ENCODE measurements at places on chromosomes 2 and 18.
A peak's percentile ranks its signal among the peaks of the same experiment; 100 is the strongest.

DNA sequence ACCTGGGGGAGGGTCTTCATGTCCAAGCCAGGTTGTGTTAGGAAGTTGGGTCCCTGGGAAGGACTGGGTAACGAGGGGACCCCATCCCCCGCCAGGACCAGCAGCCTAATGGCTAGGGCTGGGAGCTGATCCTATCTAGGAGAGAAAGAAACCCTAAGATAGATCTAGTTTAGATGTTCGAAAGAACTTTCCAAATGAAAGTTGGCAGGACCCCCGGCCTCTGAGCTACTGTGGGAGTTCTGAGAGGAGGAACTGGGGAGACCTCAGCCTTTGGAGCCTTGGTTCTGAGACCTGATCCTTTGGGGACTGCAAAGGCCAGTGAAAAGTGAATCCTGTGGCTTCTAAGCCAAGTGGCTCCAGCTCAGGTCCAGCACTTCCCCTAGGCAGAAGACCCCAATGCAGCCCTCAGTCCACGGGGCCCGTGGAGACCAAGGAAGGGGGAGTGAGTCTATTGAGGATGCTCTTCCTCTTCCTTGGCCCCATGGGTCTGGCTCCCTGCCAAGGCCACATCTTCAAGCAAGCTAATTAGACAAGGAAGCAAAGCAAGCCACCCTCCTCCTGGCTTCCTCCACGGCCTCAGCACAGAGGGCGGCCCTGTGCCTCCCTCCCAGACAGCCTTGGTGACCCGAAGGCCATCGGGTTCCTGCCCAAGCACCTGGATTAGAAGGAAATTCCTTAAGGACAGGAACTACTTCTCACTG is 23.5 kb downstream of the CCT7 start:
- H3K36me3 ChIP-seq, result peaks cover 9% of the 10 kb centered on the region
- no peak overlapping the region for H3K4me3 ChIP-seq
- no peak for DNase-seq

DNA sequence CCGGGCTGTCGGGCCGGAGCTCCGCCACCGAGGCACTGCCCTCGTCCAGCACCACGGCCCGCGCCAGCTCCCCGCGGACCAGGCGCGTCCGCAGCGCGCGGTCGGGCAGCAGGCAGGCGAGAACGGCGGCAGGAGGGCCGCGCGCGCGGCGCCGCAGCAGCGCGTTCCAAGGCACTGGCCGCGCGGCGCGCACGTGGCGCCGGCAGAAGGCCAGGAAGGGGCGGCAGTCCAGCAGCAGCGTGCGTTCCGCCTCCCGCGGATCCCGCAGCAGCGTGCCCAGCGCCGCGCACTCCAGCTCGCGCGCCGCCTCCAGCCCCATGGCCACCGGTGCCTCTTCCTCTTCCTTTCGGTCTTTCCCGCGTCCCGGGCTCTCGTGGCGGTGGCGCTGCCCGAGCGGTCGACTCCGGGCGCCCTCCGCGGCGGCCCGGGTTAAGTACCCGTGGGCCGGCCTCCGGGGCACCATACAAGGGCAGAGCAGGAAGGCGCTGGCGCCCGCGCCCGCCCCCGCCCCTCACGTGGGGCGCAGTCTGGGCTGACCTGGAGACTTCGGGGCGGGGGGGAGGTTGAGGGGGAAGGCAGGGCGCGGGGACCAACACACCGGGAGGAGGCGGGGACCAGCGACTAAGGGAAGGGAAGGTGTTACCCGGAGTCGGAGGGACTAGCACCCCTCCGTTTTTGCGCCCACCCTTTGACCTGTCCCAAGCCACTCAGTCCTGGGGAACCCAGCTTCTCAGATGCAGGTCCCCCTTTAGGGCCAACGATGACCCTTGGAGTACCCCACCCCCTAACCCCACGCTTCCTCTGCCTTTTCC is at the start of gene DUSP2:
Gene DUSP2 (minus strand): TSS at position 405 of the 812 bp plus-strand sequence. CDS start 86 bp downstream, at position 319.
- peak; percentile 97 for DNase-seq
- H3K36me3 ChIP-seq, result peaks cover 32% of the 10 kb centered on the region
- peaks cover 7% of the 10 kb centered on the region for H3K27me3 ChIP-seq
- peaks cover 59% of the 10 kb centered on the region for H3K4me1 ChIP-seq

DNA sequence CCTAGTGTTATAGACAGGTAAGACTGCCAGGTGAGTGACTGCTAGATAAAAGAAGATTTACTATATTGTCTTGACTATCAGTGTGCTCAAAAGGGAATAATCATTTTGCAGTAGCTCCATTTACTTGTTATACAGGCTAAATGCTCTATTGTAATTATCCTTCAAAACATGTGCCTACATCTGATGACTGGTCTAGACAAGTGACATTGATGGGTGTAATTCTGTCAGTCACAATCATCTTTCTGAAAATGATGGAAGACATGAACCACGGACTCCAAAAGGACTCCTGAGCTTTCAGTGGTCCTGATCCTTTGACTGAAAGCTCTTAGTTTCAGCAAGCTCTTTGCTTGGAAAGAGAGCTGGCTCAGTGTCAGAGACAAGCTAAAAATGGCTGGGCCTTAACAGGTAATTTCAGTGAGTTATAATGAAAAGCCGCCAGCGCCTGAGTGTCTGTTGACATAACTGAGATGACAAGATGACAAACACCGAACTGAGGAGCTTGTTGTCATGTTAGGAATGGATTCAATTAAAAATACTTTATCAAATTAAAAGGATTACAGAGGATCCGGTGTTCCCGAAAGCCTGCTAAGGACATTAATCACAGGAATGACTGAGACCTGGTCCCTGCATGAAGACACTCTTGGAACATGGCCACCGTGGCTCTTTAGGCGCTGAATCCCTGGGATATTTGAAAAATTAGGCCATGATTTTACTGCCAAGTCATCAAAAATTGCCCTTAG is 141.7 kb downstream of the CMPK2 start:
- H3K36me3 ChIP-seq, result no peaks in the 10 kb centered on the region
- no peak for DNase-seq

- DNase-seq, result no peak
- peaks cover 6% of the 10 kb centered on the region for H3K36me3 ChIP-seq
- H3K4me1 ChIP-seq, result peaks cover 35% of the 10 kb centered on the region
Observed at GRCh38 chr2:216002101-216002678, 11.2 kb downstream of the MREG start.

DNA sequence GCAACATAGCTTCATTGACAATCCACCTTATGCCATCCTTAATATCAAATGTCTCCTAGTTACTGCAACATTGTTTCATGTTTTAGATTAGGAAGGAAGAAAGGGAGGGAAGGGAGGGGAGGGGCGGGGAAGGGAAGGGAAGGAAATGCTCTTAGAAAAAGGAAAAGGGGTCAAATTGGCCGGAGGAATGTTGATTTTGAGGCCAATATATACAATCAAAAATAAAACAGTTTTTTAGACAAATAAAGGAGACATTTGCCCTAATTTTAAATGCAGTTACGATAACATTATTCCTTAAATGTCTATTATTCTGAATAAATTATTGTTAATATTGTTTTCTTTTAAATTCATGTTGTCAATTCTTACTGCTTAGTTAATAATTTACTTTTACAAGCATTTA is 33.5 kb upstream of the CALCRL start:
- H3K36me3 ChIP-seq, result no peaks in the 10 kb centered on the region
- H3K4me3 ChIP-seq, result no peak overlapping the region
- H3K4me1 ChIP-seq, result no peaks in the 10 kb centered on the region
- no peak overlapping the region for H3K27ac ChIP-seq
- DNase-seq, result no peak

DNA sequence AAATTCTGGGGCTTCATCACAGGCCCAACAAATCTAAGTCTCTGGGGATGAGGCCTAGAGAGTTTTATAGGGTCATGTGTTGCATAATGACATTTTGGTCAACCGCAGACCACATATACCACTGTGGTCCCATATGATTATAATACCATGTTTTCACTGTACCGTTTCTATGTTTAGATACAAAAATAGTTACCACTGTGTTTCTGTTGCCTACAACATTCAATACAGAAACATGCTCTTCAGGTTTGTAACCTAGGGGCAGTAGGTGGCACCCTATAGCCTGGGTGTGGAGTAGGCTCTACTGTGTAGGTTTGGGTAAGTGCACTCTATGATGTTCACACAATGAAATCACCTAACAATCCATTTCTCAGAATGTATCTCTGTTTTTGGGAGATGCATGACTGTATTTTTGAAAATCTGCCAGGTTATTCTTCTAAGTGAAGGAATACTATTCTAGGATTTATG is 485.2 kb downstream of the PTPRM start:
- peaks cover 3% of the 10 kb centered on the region for H3K27me3 ChIP-seq
- no peak overlapping the region for H3K27ac ChIP-seq
- H3K36me3 ChIP-seq, result no peaks in the 10 kb centered on the region
- H3K4me3 ChIP-seq, result no peak overlapping the region
- DNase-seq, result no peak

DNA sequence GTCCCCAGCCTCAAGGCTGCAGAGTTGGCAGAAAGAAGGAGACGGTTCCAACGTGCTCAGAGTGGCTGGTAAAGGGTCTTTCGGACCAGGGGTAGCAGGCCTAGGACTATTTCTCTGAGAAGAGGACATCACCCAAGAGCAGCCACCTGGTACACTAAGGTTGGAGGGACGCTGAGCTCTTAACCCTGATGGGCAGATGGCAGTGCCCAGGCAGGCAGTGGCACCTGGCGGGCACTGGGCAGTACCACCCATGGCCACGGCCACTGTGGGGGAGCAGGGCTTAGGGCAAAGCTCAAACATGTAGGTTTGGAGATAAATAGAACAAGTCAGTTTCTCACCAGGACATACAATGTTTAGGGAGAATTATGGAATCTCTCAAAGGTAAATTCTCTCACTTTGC is 53.5 kb downstream of the MBP start:
- peaks cover 33% of the 10 kb centered on the region for H3K4me1 ChIP-seq
- H3K27ac ChIP-seq, result no peak overlapping the region
- no peak overlapping the region for H3K4me3 ChIP-seq
- H3K27me3 ChIP-seq, result no peaks in the 10 kb centered on the region

GRCh38 chr18:3675994-3676393 is 226.0 kb downstream of the TGIF1 start:
- DNase-seq, result no peak
- no peak overlapping the region for H3K27ac ChIP-seq
- no peaks in the 10 kb centered on the region for H3K4me1 ChIP-seq
- no peaks in the 10 kb centered on the region for H3K36me3 ChIP-seq

- H3K27ac ChIP-seq, result no peak overlapping the region
- no peaks in the 10 kb centered on the region for H3K27me3 ChIP-seq
- H3K4me3 ChIP-seq, result no peak overlapping the region
Observed at GRCh38 chr2:150232871-150233270, 254.6 kb downstream of the RND3 start.

DNA sequence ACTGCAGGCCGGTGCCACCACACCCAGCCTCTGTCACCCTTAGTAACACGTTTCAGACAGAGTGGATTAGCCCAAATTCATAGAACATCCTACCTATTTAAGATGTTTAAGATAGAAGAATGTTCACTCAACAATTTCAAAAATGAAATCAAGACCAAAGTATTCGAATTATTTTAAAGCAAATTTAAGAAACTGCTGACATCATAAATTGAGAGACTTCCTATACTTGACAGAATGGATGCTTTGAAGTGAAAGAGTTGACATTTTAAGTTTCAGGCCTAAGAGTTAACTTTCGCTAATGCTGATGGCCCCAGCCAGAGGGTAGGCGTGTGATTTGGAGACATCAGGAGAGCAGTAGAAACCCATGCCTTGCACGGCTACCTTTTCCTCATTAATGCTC is 271.9 kb downstream of the SS18 start:
- H3K27me3 ChIP-seq, result peaks cover 11% of the 10 kb centered on the region
- H3K4me3 ChIP-seq, result no peak overlapping the region
- H3K36me3 ChIP-seq, result no peaks in the 10 kb centered on the region
- no peak for DNase-seq

- H3K36me3 ChIP-seq, result no peaks in the 10 kb centered on the region
- no peaks in the 10 kb centered on the region for H3K4me1 ChIP-seq
- no peak for DNase-seq
Observed at GRCh38 chr18:23412351-23412964, 40.6 kb upstream of the RIOK3 start.

- H3K4me3 ChIP-seq, result no peak overlapping the region
- H3K27me3 ChIP-seq, result peaks cover 26% of the 10 kb centered on the region
- no peak for DNase-seq
Observed at GRCh38 chr2:226183033-226183432, 616.6 kb downstream of the IRS1 start.

DNA sequence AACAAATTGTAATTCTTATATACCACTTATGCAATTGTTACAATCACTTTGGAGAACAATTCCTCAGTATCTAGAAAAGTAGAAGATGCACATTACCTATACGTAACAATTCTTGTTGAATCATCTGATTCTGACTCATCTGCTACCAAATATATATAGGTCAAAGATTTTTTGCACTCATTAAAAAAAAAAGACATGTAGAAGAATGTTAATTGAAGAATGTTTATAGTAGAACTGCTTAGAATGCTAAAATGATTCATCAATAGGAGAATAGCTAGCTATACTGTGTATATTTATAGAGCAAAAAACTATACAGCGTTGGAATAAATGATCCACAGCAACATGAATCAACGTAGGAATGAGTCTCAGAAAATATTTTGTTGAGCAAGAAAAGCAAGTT is 29.5 kb upstream of the STAT1 start:
- no peak for DNase-seq
- H3K4me1 ChIP-seq, result peaks cover 23% of the 10 kb centered on the region
- peaks cover 35% of the 10 kb centered on the region for H3K36me3 ChIP-seq
- no peaks in the 10 kb centered on the region for H3K27me3 ChIP-seq

GRCh38 chr2:228786901-228787300 is 484.2 kb downstream of the PID1 start:
- no peak overlapping the region for H3K4me3 ChIP-seq
- no peak overlapping the region for H3K27ac ChIP-seq
- no peaks in the 10 kb centered on the region for H3K4me1 ChIP-seq
- DNase-seq, result no peak
- no peaks in the 10 kb centered on the region for H3K27me3 ChIP-seq

DNA sequence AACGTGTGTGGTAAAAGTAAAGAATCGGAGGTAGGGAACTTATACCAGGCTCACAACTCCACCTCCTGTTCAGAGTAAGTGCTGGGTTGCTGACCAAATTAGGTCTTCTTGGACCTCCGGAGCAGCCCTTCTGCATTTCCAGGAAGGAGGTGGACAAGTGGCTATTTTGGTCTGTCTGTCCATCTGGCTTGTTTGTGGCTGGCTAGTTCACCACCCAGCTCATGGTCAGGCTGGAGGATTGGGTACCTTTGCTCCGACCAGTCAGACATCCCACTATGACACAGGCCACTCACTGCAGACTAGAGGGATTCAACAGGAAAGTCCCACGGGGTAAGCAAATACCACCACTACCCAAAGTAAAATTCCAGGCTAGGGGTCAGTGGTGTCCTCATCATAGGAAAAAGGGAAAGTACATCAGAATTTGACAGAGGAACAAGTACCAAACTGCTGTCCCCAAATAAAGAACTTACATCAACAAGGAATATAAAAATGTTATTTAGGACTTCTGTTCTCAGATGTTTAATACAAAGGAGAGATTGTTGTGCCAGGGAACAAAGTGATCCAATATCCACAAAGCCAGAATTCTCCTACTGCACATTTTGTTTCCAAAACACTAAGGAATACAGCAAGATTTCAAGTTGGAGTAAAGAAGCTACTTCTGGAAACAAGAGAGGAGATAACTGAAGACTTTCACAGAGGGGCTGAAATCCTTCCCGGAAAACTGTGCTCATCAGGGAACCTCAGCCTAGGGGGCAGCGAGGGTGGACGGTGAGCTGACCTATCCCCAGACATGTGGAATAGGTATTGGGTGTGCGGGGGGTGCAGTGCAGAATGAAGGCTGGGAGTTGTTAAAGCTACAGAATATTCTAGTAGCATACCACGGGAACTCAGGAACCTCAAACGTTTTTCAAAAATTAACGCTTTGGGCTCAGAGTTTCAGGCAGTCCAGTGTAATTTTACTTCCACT is 56.9 kb downstream of the BCL2 start:
- H3K27ac ChIP-seq, result no peak overlapping the region
- H3K4me1 ChIP-seq, result peaks cover 64% of the 10 kb centered on the region
- H3K4me3 ChIP-seq, result no peak overlapping the region
- no peaks in the 10 kb centered on the region for H3K27me3 ChIP-seq

GRCh38 chr2:143807671-143808070 is 678.5 kb downstream of the ARHGAP15 start:
- DNase-seq, result no peak
- no peak overlapping the region for H3K27ac ChIP-seq
- no peaks in the 10 kb centered on the region for H3K36me3 ChIP-seq
- peaks cover 4% of the 10 kb centered on the region for H3K27me3 ChIP-seq

Data from activated naive CD8-positive, alpha-beta T cell treated with anti-CD3 and anti-CD28 coated beads for 36 hours (primary cell).